ENCODE measurements at places on chromosomes 3 and 15. TPM values are rescaled to one million over a fixed set of nuclear protein-coding genes. Genes with fewer than 3 reads are reported as not detected.

Gene SPSB4
- not detected for total RNA-seq

Gene ERC2
- total RNA-seq, result 0.36 TPM

Gene TRH
- under 0.01 TPM for total RNA-seq

Gene GOLGA6L7
- total RNA-seq, result not detected

Gene KY
- total RNA-seq, result 2.1 TPM

Gene PLCB2
- under 0.01 TPM for total RNA-seq

Gene CAMKV
- total RNA-seq, result not detected

Gene LRRC34
- 2.2 TPM for total RNA-seq

DNA sequence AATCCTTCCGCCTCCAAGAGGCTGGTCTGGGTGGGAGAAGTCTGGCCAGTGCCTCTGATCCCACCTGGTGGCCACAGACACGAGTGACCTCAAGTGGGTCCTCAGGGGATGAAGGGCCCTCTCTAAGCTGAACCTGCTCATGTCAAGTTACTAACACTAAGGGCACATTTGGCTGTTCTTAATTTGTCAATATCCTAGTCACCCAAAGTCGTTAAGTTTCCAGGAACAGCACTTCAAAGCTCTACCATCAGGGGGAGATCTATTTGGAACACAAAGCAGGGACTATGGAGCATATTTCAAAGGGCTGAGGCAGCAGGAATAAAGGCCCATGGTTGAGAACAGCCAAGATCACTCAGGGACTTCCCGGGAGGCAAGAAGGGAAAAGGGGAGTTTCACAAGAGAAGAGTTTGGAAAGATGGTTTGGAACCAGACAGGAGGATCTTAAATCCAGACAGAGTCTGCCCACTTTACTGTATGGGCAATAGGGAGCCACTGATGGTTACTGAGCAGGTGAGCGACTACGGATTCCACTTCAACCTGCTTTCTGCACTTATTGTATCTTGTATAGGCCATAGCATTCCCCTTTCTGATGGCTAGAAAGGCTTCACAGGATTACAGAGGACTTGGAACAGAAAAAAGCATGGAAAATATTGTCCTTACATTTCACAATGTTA, 13.7 kb downstream of the OXTR start:
- DNase-seq, result peak; percentile 48

GRCh38 chr3:143351354-143351753, 231.8 kb downstream of the CHST2 start:
- DNase-seq, result no peak

- peak; percentile 18 for DNase-seq
Measured at GRCh38 chr15:101828774-101829173, 16.8 kb downstream of the OR4F15 start.

DNA sequence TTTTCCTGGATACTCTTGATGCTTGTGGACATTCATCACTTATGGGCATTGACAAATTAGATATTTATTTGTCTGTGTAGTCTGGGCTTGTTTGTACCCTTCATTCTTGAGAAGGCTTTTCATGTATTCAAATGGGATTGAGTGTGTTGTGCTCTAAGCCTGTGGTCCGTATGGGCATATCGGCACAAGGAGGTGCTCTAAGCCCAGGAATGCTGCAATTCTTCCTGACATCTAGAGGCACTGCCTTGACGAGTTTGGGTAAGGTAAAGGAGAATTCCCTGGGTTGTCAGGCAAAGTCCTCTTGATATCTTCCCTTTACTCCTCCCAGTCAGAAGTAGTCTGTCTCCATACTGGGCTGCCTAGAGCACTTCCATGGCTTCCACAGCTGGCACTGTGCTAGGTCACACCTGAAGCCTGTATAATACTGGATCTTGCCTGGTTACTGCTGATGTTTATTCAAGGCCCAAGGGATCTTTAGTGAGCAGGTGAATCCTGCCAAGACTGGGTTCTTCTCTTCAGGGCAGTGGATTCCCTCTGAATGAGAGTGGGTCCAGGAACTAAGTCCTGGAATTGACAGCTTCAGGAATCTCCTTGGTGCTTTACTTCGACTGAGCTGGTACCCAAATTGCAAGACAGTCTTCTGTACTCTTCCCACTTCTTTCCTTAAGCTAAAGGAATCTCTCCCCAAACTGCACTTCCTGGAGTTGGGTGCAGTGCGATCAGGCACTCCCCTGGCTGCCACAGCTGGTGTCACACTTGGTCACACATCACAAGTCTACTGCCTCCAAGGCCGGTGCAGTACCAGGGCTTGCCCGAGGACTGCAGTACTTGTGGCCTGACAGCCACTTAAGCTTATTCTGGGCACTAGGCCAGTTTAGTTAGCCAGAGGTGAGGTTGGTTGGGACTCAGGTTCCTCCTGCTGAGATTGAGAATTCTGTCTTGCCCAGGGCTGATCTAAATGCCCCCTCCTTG, 46.0 kb downstream of the GALK2 start:
- no peak for DNase-seq

GRCh38 chr3:39407259-39407629, 724 bp downstream of the RPSA start:
- DNase-seq, result peak; percentile 56

DNA sequence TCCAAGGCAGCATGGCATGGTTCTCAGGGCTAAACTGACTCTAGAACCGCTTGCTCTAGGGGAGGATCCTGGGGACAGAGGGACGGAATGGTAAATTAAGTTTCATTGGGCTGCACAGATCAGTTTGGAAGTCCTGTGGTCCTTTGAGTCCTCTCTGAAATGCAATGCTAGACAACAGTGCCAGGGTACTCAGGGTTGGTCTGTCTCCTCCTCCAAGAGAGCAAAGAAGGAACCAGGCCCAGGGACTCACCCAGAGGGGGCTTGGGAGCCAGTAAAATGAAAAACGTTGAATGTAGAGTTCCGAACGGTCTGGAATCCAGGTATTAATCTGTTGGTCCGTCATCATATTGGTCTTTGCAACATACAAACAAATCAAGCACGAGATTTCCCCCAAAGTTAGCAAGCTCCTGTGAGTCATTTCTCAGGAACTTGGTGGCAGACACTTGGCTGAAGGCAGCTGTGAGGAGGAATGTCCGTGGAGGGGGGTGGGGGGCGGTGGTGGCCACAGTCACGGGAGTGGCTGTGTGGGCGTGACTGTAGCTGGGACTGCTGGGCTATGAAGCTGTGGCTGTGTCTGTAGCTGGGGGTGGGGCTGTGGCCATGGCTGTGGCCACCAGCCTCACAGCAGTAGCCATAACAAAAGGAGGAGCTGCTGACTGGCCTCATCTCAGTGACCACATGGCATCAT, 361.0 kb downstream of the SHQ1 start:
- DNase-seq, result peak; percentile 82

DNA sequence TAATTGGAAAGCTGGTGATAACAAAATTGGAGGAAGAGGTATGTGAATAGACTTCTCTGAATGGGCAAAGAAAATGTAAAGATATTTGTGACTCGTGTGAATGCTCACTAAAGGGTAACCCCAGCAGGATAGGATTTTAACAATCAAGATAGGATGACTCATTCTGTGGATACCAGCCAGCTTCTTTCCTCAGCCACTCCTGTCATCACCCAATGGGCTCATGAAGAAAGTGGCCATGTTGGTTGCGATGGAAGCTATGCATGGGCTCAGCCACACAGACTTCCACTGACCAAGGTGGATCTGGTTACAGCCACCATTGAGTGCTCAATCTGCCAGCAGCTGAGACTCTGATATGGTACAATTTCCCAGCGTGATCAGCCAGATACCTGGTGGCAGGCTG, 40.9 kb downstream of the STRIT1 start:
- no peak for DNase-seq

GRCh38 chr3:123568034-123568433, 16.8 kb downstream of the HACD2 start:
- no peak for DNase-seq

- no peak for DNase-seq
Measured at GRCh38 chr3:4606911-4607310, 113.8 kb downstream of the ITPR1 start.

- DNase-seq, result no peak
Measured at GRCh38 chr3:72756900-72757299, 91.3 kb downstream of the SHQ1 start.

- DNase-seq, result no peak
Measured at GRCh38 chr3:27628026-27628750, 93.9 kb downstream of the EOMES start.

DNA sequence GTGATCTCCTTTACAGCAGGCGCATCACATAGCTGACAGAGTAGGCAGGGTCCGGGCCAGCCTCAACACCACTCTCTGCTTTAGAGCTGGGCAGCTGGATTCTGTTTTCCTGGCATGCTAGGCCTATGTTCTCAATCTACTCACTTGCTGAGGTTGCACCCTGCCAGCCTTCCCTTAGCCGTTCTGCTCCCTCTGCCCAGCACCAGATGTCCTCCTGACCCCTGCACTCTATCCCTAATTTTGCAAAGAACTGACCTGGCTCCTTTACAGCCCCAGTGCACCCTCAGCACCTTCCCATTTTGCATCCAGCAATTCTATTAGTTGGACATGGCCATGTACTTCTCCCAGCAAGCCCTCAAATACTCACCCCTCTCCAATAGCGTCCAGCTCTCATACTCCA, 371.6 kb upstream of the WNT5A start:
- DNase-seq, result no peak

DNA sequence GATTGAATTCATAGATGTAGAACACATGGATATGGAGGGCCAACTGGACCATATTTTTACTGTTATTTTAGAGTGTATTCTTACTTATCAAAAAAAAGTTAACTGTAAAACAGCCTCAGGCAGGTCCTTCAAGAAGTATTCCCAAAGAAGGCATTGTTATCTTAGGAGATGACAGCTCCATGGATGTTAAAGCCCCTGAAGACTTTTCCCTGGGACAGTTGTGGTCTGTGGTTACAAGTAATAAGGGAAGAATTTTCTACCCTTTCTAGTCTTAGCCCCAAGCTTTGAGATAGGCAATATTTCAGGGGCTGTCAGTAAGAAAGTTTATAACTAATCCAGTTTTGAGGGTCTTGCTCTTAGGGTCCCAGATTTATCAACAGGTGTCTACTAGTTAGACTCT, 62.5 kb downstream of the LRRC49 start:
- DNase-seq, result no peak

- DNase-seq, result peak; percentile 1
Measured at GRCh38 chr15:40914013-40914412, 15.1 kb upstream of the DLL4 start.

DNA sequence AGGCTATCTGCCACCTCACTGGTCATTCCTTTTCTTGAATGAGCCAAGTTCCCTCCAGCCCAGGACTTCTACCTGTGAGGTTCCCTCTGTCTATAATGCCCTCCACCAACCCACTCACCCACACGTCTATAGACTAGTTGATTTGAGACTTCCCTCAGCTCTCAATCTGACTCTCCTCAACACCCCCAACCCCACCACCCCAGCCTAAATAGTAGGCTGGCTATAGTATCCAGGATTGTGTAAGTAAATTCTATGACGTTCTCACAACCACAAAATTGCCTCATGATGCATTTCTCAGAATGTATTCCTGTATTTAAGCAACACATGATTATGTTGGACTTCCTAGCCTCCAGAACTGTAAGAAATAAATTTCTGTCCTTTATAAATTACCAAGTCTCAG, 2.2 kb downstream of the PLSCR1 start:
- DNase-seq, result no peak

- DNase-seq, result peak; percentile 81
Measured at GRCh38 chr3:71582612-71583565, 639 bp downstream of the FOXP1 start.

GRCh38 chr3:168618827-168619470, 523.2 kb upstream of the GOLIM4 start:
- no peak for DNase-seq

DNA sequence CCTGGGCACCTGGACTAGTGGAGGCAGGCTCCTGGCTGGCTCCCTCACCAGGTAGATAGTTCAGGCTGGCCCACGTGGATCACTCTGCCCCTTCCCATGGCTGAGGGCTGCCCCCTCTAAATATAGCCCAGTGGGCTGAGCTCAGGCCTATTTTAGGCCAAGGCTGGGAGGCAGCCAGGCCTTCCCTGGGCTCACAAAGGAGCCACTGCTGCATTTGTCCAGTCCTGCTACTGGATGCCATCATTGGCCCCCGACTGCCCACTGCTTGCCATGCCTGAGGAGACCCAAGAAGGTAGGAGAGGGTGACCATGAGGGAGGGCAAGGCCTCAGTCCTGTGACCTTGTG, at the start of gene LSMEM2:
Gene LSMEM2, plus strand, starts transcription at position 208 of the 345 bp plus-strand sequence. Its CDS starts 27 bp downstream, at position 235.
- DNase-seq, result no peak

GRCh38 chr3:45455040-45455439, 66.7 kb downstream of the LARS2 start:
- no peak for DNase-seq

DNA sequence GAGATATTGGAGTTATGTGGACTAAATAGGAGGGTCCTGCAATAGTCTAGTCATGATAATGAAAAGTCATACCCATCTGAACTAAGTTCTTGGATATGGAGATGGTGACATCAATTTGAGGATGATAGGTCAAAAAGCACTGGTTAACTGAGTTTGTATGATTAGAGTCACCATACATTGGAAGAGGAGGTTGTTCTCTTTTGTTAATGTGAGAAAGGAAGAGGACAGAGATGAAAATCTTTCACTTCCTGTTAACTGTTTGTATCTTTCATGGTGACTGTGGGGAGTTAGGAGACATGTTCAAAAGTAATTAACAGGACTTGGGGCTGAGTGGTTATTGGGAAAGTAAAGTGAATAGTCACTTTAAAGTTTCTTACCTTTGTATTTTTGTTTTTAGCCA, 11.1 kb downstream of the TMEM62 start:
- no peak for DNase-seq

GRCh38 chr15:91032919-91033803, 10.8 kb upstream of the VPS33B start:
- no peak for DNase-seq

DNA sequence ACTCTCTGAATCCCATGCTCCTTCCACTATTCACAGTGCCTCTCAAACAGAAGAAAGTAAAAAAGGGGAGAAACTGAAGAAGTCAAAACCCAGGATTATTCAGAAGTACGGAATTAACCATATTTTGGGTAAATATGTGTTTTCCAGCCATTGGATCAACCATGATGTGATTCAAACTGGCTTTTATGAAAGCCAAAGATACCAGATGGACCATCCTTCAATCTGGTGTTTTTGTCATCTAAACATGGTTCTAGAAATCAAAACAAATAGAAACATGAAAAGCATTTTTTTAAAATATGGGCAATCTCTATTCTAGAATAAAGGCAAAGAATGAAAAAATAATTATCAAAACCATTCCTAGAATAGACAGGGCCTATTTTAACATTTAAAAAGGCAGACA, 172.7 kb downstream of the RORA start:
- no peak for DNase-seq

DNA sequence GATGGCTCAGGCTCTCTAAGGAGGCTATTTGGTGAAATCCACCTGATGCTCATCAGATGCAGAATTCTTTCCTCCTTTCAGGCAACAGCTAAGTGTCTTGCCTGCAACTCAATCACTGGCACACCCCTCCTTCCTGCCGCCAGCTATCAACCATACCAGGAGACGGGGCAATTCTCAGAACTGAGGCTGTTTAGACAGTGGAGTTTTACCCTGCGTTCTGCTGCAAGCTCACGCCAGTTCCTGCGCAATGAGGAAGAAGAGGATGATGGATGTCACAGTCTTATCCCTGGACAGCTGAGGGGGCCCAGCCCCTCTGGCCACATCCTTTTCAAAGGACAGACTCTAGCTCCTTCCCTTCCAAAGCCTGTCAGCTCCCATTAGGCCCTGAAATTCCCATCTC, 7.0 kb upstream of the MANF start:
- DNase-seq, result peak; percentile 41

All from osteoblast (primary cell).